Hepatic stellate cell (primary cell): ENCODE measurements at places on chromosomes 11 and 22.

- DNase-seq, result no peak
Measured at GRCh38 chr11:33952805-33953204, 60.9 kb upstream of the LMO2 start.

DNA sequence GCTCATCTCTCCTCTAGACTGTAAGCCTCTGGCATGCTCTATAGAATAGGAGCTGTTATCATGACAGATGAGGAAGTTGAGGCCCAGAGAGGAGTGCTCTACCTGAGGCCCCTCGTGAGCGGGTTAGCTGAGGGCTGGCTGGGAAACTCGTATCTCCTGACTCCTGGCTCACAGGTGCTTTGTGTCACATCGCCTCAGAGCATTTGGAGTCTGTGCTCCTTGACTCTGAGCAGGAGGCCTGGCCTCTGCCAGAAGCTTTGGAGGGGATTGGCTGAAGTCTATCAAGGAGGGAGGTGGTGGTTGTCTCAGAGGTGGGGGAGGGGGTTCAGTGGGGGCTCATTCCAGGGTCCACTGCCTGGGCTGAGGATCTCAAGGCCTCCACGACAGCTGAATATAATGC, 7.4 kb downstream of the KCNC1 start:
- DNase-seq, result no peak

DNA sequence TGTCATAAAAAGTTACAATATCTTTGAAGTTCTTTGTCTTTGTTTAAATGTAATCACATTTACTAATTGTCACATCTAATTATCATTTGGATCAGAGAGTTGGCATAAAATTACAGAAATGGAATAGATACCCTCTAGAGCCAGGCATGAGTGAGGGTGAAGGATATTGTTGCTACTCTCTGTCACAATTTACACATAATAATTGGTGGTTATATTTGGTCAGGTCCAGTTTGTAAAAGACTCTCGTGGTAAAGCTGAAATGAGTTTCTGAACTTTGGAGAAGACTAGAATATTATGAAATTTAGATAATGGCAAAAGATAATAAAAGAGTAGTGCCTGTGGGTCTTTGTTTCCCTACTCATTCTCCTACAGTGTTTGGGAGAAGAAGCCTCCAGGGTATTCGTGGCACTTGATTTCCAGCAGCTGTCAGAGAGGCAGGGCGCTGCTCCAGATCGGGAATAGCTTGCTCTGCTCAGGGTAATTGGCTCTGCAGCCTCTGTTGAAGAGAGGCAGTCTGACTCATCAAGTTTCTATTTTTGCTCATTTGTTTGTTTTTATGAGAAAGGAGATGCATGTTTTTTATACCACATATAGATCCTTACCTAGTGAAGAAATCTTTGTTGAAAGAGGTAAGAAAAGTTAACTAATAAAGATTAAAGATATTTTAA, 349.9 kb downstream of the CNTN5 start:
- peak; percentile 40 for DNase-seq

DNA sequence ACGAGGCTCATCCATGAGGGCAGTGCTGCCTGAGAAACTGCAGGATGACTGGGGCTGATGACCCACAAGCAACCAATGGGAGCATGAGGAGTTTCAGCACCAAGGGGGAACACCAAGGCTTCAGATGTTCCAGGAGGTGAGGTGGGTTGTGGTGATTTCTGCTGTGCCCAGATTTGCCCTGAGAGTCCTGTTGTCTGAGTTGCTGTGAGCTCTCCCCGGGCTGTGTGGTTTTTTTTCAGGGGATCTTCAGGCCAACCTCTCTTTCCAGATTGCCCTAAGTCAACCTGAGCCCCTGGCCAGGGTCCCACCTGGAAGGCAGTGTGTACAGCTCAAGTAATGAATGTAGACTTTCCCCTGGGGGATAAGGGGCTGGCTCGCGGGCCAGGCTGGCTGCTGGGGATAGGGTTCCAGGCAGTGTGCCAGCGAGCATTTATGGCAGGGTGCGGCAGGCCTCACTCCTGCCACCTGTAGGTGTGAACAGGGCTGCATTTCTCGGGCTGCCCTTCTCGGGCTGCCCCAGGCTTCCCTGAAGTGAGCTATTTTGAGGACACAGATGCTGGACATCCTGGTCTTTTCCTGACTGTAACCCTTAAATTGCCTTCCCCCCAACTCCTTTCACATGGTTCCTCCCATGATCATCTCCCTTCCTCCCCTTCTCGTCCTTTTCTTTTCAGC, 9.8 kb downstream of the SLC22A6 start:
- no peak for DNase-seq

- no peak for DNase-seq
Measured at GRCh38 chr11:96091476-96091875, 167.6 kb upstream of the MTMR2 start.

GRCh38 chr22:45997077-45997776, 20.3 kb upstream of the WNT7B start:
- peak; percentile 95 for DNase-seq

- DNase-seq, result no peak
Measured at GRCh38 chr11:65219930-65220213, 38.1 kb downstream of the CAPN1 start.

GRCh38 chr11:123407130-123407995, 22.7 kb upstream of the GRAMD1B start:
- peak; percentile 29 for DNase-seq

DNA sequence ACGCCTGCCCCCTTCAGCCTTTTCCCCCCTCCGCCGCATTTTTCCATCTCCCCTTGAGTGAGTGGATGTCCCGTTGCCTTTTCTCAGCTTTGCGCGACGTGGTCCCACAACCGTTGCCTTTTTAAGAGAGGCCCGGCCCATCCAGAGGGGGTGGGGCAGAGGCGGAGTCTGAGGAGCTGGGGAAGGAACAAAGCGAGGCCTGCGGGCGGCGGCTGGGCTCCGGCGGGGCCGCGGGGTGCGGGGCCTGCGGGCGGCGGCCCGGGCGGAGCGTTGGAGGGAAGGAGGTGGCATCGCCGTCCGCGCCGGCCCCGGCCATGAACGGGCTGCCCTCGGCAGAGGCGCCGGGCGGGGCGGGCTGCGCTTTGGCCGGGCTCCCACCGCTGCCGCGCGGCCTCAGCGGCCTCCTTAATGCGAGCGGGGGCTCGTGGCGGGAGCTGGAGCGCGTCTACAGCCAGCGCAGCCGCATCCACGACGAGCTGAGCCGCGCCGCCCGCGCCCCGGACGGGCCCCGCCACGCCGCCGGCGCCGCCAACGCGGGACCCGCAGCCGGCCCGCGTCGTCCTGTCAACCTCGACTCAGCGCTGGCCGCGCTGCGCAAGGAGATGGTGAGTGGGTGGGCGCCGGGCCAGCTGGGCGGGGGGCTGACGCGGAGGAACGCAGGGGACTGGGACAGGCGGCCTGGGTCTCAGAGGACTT, at the start of gene FAM89B:
Gene FAM89B (plus strand): TSS at position 183 of the 696 bp plus-strand sequence. CDS start 132 bp downstream, at position 315.
- DNase-seq, result peak; percentile 92

DNA sequence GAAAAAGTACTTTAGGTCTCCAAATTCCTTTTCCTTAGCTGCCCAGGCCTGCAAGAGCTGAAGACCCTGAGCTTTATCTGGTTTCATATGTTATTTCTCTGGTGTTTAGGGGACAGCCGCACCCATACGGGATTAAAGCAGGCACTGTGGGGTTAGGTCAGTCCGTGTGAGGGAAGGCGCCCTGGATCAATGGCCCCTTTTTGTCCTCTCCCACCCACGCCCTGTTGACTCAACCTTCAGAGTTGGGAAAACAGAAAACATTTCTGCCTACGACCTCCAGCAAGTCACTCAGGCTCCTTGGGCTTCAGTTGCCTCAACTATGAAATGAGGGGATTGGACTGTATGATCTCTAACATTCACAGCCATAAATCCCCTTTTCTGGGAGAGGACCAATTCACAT, 55.2 kb upstream of the BARX2 start:
- DNase-seq, result no peak

GRCh38 chr11:119793335-119793984, 64.5 kb upstream of the NECTIN1 start:
- no peak for DNase-seq

DNA sequence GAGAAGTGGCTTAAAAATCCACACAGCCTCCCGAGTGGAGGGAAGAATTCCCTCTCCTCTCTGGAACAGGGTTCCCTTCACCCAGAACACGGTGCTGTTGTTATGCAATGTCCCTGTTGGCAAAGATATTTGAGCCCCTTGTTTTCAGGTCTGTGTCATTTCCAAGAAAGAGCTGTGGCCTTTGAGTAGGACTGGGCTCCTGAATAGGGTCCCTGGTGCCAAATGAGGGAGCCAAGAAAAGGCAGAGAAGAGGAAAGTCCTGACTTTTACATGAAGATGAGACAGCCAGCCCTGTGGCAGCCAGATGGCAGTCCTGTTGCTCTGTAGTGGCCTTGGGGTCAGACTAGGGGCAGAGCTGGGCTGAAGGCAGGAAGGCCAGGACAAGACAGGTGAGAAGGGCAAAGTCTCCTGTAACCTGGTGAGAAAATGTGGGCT, 51.2 kb upstream of the ELF5 start:
- DNase-seq, result no peak

GRCh38 chr22:46878191-46878948, 115.9 kb downstream of the TBC1D22A start:
- no peak for DNase-seq

DNA sequence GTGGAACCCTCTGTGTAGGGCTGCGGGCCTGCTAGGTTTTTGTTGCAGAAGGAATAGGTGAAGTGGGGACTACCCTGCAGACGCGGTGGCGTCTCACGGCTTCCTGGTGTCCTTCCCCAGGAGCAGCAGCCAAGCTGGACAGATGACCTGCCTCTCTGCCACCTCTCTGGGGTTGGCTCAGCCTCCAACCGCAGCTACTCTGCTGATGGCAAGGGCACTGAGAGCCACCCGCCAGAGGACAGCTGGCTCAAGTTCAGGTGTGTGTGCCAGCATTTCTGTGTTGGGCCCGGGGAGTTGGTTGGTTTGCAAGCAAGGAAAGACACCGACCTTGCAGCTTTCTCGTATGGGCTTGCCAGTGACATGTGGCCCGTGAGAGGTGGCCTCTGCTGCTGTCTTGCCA, 15.3 kb downstream of the TAB1 start:
- no peak for DNase-seq

DNA sequence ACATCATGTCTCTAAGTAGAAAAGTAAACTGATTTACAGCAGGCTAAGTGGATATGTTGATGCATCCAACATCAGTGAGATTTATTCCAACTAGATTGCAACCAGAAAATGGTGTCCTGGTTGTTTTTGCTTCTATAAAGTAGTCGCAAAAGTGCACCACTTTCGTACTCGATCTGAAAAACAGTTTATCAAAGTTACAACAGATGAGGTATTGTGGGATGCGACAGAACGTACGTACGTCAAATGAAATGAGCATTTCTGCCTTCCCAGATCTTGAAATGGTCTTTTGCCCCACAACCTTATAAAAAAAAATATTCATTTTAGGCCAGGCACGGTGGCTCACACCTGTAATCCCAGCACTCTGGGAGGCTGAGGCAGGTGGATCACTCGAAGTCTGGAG, 13.7 kb downstream of the GRAP2 start:
- DNase-seq, result no peak

DNA sequence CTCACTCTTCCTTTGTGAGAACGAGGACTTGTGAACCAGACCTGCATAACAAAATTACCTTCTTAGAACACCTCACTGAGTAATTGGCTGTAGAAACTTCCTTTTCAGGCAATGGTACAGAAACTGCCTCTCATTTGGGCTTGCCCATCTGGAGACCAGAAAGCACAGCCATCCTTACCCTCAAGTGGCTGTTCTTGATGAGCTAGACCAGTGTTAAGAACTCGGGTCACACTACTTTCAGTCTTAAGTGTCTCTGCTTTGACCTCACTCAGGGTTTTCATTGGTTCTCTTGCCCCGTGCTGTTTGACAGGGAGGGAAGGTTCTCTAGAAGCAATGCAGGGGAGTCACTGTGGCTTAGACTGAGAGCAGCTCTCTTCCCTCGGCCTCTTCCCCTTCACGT, 29.3 kb downstream of the NAT10 start:
- DNase-seq, result no peak

DNA sequence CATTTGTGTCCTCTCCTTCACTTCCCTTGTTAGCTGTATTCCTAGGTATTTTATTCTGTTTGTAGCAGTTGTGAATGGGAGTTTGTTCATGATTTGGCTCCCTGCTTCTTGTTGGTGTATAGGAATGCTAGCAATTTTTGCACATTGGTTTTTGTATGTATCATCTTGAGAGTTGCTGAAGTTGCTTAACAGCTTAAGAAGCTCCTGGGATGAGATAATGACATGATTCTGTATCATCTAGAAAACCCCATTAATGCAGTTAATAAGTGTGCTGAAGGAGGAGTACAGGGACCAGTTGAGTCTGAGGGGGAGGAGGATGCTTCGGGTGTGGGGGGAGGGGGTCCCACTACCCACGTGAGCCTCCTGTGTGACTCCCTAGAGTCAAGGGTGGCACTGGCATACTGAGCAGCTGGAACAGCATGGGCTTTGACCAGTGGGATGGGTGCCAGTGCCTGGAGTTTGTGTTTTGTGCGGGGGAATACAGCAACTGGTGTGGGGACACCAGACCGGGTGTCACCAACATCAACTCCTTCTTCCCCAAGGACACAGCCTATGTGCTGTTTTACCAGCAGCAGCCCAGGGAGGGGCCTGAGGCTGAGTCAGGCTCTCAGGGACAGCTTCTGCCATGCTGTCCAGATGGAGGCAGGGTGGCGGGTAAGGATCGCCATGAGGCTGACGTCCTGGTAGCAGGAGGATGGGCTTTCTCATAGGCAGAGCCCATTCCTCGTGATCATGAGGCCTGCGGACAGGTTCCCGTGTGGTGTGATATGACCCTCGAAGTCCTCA, 24.1 kb downstream of the USP35 start:
- no peak for DNase-seq

- no peak for DNase-seq
Measured at GRCh38 chr22:39818094-39818493, 75.5 kb downstream of the ENTHD1 start.

DNA sequence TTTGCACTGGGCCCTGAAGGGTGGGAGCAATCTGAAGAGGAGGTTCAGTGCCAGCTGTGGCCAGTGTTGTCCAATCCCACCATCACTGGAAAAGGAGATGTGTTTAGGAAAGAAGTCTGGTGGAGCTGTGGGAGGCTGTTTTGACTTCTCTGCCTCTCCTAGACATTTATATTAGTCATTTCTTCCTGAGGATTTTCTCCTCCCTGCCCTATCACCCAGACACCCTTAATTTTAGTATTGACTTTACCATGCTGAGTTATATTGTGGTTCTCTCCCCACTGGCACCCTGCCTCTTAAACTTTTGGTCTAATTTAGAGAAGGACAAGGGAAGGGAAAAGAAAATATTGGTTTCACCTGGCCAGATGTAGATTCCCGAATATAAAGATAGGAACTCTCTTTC, 159.1 kb downstream of the WNT11 start:
- no peak for DNase-seq

- DNase-seq, result no peak
Measured at GRCh38 chr22:38414009-38414395, 41.0 kb downstream of the KCNJ4 start.

DNA sequence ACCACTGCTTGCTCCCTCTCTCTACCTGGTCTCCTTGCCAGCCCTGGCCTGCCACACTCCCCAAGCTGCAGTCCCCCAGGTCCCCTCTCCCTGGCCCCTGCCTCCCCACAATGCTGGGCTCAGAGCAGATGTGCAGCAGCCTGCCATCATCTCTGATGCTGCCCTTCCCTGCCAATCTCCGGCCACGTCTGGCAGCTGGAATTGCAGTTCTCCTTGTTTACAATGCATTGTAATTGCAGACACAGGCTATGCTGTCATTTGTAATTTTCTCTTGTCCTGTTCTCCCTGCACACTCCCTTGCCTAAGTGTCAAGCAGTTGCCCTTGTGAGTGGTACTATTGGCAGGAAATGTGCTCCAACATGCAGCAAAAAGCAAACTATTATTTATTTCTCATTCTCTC, 222.3 kb downstream of the NTM start:
- no peak for DNase-seq

- DNase-seq, result no peak
Measured at GRCh38 chr11:85758480-85759039, 52.4 kb downstream of the SYTL2 start.
